ENCODE measurements at places on chromosomes 7 and 10. TPM values are rescaled to one million over a fixed set of nuclear protein-coding genes. Genes with fewer than 3 reads are reported as not detected.

GPAM gene
- 3.8 TPM for total RNA-seq

PDSS1 gene
- 9.8 TPM for total RNA-seq

SFTPD gene
- total RNA-seq: 2.0 TPM

DNA sequence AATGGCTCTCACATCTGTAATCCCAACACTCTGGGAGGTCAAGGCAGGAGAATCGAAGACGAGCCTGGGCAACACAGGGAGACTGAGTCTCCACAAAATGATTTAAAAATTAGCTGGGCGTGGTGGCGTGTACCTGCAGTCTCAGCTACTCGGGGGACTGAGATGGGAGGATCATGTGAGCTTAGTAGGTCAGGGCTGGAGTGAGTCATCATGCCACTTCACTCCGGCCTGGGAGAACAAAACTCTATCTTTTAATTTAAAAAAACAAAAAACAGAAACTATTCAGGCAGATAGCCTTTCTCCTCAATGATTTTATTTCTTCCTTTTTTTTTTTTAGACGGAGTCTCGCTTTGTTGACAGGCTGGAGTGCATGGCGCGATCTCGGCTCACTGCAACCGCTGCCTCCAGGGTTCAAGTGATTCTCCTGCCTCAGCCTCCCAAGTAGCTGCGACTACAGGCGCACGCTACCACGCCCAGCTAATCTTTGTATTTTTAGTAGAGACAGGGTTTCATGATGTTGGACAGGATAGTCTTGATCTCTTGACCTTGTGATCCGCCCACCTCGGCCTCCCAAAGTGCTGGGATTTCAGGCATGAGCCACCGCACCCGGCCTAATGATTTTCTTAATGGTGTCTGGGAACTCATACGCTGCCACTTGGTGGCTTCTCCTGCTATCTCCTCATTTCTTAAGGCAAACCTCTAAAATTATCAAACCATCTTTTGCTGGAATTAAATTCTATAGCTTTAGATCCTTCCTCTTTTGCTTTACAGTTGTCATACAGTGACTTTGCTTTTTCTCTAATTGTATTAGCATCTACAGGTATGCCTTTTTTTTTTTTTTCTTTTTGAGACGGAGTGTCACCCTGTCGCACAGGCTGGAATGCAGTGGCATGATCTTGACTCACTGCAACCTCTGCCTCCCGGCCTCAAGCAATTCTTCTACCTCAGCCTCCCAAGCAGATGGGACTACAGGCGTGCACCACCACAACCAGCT lies 22.9 kb downstream of the SRPK2 start:
- no peak for ATAC-seq

DNA sequence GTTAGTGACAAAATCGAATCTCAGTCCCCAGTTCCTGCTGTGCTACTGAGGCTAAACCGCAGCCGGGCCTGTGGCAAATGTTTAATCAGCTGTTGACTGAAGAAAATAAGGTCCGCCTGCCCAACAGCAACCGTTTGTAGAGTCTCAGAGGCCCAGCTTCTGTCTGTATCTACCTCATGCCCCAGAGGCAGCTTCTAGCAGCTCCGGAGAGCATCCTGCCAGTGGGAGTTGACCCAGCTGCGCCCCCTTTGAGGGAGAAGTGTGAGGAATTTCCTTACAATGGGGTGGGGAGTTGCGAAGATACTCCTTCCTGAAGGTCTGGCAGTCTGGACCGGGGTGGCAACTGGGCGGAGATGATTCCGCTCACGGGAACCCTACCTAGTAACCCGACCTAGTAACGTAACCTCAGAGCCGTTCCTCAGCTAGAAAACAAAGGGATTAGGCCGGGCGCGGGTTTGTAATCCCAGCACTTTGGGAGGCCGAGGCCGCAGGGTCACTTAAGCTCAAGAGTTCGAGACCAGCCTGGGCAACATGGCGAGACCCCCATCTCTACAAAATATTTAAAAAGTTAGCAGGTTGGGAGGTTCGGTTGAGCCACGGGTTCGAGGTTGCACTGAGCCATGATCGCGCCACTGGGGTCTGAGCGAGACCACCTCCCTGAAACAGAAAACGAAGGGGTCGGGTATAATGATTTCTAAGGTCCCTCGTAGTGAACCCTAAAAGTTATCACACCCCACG lies 846 bp upstream of the ZNF775 start:
- ATAC-seq: peak; percentile 18

GRCh38 chr10:64573623-64574325 lies 1052.6 kb downstream of the REEP3 start:
- no peak for ATAC-seq

DNA sequence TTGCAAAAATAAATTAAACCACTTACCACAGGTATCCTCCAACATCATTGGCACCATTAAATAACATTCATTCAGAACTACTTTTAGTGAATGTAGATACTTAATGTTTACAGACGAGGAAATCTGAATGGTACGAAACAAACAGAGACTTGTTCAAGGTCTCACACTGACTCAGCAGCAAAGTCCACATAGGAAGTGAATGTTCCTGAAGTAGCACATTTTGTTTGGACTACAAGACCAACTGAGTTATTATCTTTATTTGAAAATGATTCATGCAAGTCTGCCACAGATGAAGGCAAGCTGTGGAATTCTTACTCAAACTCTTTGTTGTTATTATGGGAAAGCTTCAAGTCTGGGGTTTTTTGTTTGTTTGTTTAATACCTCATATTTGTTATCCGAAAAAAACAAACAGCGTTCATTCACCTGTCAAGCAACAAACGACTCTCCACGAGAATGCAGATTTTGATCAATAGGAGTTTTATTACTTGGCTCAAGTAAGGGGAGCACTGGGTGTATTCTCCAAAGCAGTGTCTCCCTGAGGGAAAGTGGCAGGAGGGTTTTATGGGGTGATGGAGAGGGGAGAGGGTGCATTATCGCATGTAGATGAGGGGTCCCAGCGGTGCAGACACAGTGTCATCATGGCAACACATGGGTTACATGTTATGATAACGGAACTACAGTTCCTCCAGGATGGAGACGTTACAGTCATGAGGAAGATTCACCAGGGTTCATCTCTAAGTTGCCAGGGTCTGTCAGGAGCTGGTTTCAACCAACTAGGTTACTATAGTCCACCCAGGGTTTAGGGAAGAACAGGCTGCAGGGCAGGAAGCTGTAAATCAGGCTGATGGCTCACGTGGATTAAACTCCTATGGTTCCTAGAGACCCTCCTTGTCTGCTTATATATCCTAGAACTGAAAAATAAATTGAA lies 147.7 kb upstream of the AKR1E2 start:
- peak; percentile 77 for ATAC-seq

OPN1SW gene
- total RNA-seq: not detected

DNA sequence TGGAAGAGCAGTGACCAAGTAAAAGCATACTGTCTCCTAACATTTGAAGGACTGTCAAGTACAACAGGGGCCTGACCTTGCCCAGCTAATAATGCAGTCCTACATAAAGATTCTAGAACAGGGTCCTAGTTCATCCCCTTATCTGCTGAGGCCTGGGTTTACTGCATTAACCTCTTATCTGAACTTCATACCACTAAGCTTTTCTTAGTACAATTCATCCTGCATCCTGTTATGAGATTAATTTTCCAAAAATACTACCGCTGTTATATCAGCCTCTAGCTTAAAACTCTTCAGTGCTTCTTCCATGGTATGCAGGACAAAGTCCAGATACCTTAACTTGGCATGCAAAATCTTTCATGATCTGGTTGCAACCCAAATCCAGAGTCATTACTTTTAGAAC lies 72.5 kb downstream of the CHRM2 start:
- no peak for ATAC-seq

- no peak for ATAC-seq
Measured at GRCh38 chr7:102193806-102194205, 92.9 kb upstream of the SH2B2 start.

GRCh38 chr7:14389595-14389994 lies 400.1 kb upstream of the ETV1 start:
- ATAC-seq: no peak

ATG9B gene
- 16.7 TPM for total RNA-seq

ABCB1 gene
- 2.7 TPM for total RNA-seq

GRCh38 chr7:8353991-8354390 lies 79.4 kb upstream of the NXPH1 start:
- no peak for ATAC-seq

GRCh38 chr10:119656760-119657159 lies 5.6 kb downstream of the BAG3 start:
- no peak for ATAC-seq

DNA sequence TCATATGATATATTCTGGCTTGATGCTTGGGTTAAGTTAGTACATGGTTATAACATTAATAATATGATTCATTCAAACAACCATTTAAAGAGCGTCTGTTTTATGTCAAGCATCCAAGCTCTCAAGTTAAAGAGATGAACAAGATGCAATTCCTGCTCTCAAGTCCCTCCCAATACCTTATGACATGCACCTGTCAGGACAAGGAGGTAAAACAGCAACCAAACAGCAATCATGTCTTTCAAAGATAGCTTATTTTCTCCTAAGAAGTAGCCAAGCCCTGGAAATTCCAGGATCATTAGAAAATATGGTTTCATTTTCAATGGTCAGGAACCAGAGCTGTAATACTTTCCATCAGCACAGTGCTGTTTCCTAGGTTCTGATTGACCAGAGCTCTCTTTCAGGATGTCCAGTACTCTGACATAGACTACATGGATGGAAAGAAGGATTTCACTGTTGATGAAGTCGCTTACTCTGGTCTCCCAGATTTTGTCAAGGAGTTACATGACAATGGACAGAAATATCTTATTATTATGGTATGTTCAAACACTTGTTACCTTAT lies 29.0 kb downstream of the MGAM2 start:
- no peak for ATAC-seq

GRCh38 chr10:121860810-121861209 lies 67.0 kb downstream of the ATE1 start:
- no peak for ATAC-seq
